Stimulated activated naive CD8-positive, alpha-beta T cell treated with anti-CD3 and anti-CD28 coated beads, Interleukin-15, amount 100 ng/mL, for 72 hours (primary cell): ENCODE measurements at places on chromosomes 7 and 10.

- DNase-seq, result no peak
These were observed 41.7 kb downstream of the HYCC1 start for GRCh38 chr7:22972207-22972606.

GRCh38 chr10:106320078-106320477 is 844.4 kb downstream of the SORCS1 start:
- DNase-seq, result no peak

DNA sequence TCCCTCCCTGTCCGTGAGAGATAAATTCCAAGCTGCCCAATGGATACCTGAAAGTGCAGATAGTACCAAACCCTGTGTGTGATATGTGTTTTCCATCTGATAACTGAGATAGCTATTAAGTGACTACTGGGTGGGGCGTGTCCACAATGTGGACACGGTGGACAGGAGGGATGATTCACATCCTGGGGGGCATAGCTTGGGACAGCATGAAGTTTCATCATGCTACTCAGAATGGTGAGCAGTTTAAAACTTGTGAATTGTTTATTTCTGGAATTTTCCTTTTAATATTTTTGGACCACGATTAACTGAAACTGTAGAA is 158.6 kb downstream of the CREB5 start:
- no peak for DNase-seq

DNA sequence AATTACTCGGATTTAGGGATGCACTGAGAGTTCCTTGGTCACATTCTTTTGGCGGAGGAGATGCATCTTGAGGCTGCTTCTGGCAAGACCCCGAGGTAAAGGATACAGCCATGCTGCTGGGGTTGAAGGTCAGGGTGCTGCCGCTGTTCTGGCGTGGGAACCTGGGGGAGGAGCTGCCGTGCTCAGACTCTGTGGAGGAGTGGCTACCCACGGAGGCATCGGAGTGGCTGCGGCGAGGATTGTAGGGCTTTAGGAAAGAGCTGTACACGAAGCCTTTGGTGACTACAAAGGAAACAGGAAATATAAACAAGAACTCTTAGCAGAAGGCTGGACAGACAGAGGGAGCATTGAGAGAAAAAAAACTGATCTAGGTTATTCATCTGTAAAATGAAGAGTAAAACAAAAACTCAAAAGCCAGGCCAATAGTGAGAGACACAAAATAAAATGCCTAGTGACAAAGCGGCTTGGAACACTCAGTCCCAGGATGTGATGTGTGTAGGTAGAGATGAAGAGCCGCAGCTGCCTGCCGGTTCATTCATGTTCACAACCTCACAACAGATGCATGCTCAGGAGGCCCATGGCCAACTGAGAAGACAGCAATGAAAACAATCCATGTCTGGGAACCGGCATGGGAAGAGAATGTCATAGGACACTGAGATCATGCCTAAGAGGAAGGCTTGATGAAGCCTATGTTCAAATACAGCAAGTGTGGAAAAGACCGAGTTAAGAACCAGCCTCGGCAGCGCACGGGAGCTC is 97.8 kb downstream of the ABCC2 start:
- no peak for DNase-seq

GRCh38 chr10:96017191-96017687 is 26.1 kb upstream of the CCNJ start:
- DNase-seq, result peak; percentile 30

DNA sequence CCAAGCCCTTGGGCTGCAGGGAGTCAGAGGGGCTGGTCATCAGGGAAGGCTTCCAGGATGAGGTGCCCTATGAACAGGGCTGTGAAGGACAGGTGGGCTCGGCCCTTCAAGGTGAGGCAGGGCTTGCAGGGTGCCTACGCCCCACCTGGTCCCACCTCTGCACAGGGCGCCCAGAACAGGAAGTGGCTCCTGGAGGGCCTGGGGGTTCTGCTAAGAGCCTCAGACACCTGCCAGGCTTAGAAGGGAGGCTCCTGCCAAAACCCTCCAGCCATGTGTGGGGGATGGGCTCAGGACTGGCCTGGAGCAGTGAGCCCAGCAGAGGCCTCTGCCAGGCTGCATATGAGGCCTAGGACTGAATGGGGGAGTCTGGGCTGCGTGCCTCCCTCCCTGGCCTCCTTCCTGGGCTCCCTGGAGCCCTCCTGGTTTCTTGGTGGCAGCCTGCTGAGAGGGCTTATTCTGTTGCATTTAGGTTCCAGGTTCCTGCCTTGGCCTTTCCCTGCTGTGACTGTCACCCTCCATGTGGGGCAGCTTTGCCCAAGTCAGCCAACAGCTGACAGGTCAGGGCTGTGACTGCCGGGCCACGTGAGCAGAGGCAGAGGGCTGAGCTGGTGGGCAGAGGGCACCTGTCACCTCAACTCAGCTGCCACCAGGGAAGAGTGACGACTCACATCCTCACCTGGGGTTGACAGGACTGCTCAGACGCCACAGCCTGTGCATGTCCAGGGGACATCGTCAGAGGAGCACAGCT is 45.2 kb upstream of the MSMB start:
- DNase-seq, result no peak
